ENCODE measurements at places on chromosomes 6 and 20.
A peak's percentile ranks its signal among the peaks of the same experiment; 100 is the strongest.

DNA sequence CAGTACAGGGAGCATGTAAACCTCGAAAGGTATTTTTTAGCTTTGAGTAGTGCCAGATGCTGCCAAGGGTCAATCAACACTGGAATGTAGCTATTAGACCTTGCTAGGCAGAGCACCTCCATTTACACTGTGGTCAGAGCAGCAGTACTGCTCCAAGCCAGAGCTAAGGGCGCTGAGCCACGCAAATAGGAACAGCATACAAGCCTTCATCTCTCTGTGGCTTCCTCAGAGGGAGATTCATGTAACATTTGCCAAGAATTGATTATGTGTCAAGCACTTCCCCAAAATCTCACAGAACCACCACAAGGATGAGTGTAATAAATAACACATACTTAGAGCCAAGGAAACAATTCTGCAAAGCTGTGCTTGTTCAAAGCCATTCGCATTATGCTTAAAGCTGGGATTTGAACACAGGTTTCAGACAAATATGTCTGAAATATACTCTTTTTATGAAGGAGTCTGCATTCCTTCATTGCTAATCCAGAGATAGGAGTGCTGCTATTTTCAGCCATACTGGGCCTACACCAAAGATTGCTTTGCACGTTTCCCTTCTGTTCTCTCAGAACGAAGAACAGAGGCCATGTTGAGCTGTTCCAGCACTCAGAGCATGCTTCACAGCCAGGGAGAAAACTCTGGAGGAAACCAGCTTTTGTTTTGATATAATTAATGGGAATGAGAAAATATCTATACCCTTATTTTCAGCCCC lies 97.7 kb downstream of the SLC16A10 start:
- no peak for DNase-seq

GRCh38 chr20:34083781-34084180 lies 28.3 kb downstream of the EIF2S2 start:
- no peak for DNase-seq

GRCh38 chr20:57580478-57581201 lies 19.7 kb downstream of the PCK1 start:
- DNase-seq = no peak

- no peak for DNase-seq
These were observed 316.7 kb upstream of the MARCKS start for GRCh38 chr6:113540466-113540865.

- no peak for DNase-seq
These were observed 136.5 kb downstream of the DOK5 start for GRCh38 chr20:54611708-54612412.

DNA sequence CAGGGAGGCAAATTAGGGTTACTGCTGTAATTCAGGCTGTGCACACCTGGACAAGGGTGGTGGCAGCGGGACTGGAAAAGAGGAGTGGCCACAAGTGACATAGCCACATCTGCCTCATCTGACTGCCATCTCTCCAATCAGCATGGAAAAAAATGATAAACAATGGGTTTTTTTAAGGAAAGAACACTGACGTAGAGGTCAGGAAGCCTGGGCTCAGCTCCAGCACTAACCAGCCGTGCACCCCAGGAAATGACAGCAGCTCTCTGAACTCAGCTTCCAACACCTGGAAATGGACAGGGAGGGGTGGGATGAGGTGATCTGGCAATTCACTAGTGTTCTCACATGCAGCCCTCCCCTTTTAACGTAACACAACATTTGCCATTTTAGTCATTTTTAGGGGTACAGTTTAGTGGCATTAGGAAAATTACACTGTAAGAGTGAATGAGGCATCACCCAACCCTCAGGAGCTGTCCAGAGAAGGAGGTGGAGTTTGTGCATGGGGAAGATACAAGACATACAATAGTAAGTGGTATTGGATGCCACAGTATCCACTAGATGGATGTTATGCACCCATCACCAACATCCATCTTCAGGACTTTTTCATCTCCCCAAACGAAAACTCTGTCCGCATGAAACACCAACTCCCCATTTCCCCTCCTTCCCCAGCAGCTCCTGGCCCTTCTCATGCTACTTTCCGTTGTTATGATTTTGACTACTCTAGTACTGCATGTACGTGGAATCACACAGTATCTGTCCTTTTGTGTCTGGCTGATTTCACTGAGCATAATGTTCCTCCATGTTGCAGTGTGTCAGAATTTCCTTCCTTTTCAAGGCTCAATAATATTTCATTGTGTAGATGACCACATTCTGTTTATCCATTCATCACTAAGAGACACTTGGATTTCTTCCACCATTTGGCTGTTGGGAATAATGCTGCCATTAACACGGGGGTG lies 215.5 kb upstream of the ECI2 start:
- no peak for DNase-seq

DNA sequence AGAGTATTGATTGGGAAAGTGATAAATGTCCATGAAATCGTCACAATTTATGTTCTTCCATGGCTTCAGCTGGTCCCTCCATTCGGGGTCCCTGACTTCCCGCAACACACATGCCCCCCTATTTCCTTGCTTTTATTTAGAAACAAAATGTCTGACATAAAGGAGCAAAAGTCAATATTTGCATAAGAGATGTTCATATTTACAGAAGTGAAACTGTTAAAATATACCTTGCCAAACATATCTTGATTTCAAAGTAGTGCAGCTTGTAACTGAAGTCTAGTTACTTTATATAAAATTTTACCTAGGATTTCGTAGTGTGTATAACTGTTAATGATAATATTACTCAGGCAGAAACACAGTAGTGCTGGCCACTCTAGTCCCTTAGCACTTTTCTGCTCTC lies 548.9 kb upstream of the ADGRB3 start:
- DNase-seq = no peak

DNA sequence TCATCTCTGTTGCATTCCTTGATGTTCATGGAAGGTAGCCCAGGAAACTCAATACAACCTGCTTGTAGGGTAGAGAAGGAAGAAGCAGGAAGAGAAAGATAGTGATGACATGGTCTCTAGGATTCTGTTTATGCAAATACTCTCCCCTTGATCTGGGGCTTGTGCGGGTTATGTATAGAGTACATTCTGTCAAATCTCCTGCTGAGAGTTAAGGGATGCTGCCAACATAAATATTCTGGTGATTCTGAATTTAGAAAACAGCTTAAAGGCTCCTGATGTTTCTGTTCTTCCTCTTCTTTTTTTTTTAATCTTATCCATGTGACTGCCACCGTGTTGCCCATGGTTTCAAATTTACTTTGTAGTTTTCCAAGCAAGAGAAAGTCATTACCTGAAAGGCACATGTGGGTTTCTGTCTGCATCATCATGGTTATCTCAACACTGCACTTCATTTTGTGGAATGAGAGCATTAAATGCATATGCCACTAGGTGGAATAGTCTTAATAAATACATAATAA lies 150.6 kb downstream of the RPS12 start:
- DNase-seq = no peak

GRCh38 chr6:5905431-5906339 lies 101.0 kb downstream of the NRN1 start:
- DNase-seq = peak; percentile 72

GRCh38 chr6:107489636-107490565 lies at the start of gene SOBP:
Gene SOBP, plus strand, starts transcription at chr6:107490117. Its CDS starts 500 bp downstream, at chr6:107490617.
- DNase-seq = peak; percentile 28

Data from T1000 (cell line).